Retinal pigment epithelial cell (primary cell): ENCODE measurements at places on chromosomes 4 and X.

GRCh38 chrX:14775416-14775815 is 97.5 kb downstream of the FANCB start:
- no peak for DNase-seq

DNA sequence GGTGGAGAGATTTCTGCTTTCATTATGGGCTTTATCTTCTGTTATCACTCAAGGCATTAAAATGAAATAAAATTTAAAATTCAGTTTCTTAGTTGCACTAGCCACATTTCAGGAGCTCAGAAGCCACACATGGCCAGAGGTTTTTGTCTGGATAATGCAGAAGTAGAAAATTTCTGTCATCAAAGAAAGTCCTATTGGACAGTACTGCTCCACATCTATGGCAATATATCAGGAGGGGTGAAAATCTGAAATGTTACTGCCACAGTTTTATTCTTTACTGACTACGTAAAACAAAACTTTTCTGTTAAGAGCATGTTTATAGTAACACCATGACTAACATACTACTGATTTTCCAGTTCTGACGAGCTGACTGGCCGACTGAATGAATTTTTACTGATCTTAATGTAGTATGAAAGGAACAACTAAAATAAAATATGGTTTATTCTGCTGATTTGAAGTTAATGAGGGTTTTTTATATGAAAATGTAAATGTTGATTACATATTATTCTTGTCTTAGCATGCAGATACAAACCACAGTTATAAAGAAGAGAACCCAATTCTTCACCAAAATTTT is 264.0 kb upstream of the HAND2 start:
- DNase-seq: no peak

DNA sequence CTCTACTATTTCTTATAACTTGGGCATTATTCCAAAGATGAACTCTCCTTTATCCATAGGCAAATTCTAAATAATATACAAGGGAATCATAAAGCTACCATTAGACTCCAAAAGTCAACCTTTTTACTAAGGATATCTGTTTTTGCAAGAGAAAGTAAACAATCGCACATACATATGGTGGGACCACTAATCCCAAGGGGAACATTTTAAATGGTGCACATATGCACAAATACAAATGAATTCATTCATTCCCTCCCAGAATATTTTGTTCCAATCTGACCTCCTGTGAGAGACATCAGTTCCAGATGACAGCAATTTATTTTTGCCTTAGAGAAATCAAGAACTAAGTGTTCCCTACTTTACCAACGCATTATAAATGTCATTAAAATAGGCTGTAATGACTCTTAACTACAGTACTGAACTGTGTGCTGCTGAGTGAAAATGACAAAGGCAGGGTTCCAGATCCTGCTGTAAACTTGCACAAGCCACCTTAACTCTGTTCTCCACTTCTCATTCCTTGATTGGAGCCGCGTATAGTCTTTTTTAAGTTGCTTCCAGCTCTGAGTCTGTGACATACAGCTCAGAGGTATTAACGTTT is 2.0 kb downstream of the DHX15 start:
- DNase-seq: no peak

DNA sequence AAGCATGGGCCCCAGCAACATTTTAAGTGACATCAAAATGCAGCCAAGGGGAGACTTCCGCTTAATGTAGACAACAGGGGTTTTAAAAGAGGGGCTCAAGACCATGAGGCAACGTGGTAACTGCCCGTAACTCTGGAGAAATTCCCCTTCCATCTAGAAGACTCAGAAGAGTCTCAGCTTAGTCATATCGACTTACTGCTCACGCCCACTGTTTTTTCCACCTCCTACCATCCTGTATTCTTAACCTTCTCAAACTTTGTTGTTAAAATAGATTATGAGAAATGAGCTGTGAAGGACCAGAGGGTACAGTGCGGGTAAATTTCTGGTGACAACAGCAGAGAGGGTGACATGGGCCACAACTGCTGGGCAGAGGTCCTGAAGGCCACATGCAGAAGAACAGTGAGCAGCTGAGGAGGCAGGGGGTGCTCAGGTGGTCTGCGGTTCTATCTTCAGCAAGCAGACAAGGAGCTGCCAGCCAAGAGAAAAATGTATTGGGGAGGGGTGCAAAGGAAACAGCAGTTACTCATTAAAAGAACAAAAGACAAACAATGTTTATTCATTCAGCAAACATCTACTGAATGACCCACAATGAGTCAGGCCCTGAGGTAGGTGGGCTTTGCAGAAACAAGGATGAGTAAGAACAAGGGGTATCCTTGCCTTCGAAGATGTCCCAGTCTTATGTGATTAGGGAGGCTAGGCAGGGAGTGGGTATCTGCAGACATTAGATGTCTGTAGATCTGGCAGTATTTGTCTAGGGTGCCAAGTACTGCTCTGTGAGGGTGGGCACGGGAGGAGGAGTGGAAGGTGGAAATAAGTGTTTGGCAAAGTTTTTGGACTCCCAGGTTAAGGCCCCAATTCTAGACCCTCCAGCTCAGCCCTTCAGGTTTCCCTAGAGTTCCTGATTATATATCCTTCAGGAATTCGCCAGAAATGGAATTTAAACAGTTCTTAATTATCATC is 175.3 kb downstream of the TSPAN5 start:
- DNase-seq: no peak

GRCh38 chr4:87517621-87518020 is 11.6 kb downstream of the SPARCL1 start:
- no peak for DNase-seq

GRCh38 chr4:71113294-71113693 is 119.8 kb downstream of the DCK start:
- no peak for DNase-seq
